A172 (cell line): ENCODE measurements at places on chromosomes 13 and 19. TPM values are rescaled to one million over a fixed set of nuclear protein-coding genes. Genes with fewer than 3 reads are reported as not detected.

USE1 gene
- 16.1 and 21.2 TPM in 2 replicates for total RNA-seq

MUC16 gene
- 0.02 TPM in 1 of 2 replicates, not detected in the other for total RNA-seq

ZNF473 gene
- 17.8 and 21.0 TPM in 2 replicates for total RNA-seq

FCHO1 gene
- total RNA-seq = 0.67 and 2.1 TPM in 2 replicates

- DNase-seq = no peak
Measured at GRCh38 chr19:53552001-53552721, 14.2 kb downstream of the ZNF331 start.

DNA sequence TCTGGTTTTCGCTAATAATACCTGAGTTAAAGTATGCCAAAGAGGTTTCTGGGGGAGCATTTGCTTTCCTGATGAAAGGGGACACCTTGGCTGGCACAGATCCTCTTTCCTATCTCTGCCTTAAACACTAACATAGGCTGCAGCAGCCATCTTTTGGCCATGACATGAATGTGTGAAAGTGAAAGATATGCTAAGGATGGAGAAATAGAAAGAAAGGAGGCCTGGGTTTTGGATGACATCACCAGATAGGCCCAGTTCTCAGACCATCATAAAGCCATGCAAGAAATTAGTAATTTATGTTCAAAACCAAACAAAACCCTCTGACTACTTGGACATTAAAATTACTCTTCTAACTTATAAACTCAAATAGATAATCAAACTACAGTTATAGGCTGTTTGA is 279.7 kb downstream of the COG6 start:
- DNase-seq = no peak

ZNF180 gene
- 12.3 and 15.6 TPM in 2 replicates for total RNA-seq

DNA sequence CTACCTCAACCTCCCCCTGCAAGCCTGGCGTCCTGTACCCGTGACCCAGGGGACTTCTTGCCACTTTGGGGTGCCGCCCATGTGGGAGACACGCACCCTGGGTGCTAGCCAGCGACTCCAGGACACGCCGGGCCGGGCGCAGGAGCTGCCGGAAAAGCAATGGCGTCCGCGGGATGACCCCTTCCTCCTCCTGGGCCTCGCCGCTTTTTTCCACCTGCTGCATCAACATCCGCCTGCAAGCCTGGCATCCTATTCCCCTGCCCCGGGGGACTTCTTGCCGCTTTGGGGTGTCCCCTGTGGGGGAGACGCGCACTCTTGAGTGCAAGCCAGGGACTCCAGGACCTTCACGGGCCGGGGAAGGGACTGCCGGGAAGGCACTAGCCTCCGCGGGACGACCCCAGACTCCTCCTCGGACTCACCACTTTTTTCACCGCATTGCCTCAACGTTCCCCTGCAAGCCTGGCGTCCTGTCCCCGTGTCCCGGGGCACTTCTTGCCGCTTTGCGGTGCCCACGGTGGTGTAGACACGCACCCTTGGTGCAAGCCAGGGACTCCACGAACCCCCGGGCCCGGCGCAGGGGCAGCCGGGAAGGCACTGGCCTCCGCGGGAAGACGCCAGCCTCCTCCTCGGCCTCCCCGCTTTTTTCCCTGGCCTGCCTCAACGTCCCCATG is 237.8 kb downstream of the TUBA3C start:
- no peak for DNase-seq

- peak; percentile 95 for DNase-seq
Measured at GRCh38 chr13:31982540-31982939, 49.0 kb upstream of the FRY start.

SIRT6 gene
- 32.6 and 35.5 TPM in 2 replicates for total RNA-seq

- no peak for DNase-seq
Measured at GRCh38 chr13:111913761-111914140, 153.2 kb upstream of the SOX1 start.

DNA sequence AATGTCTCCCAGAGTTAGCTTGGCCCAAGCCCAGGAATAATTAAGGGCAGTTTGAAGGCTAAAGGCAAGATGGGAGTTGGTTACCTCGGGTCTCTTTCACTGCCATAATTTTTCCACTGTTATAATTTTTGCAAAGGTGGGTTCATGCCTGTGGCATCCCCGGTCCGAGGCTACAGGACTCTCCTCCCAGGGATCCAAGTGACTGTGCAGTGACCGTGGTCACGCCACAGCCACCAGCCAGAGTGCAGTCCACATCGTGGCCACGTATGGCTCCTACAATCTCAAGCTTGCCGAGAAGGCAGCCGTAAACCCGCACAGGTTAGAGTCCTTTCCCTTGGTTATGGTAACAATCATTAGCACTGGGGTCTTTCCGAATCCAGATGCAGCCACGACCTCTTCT is 36.8 kb downstream of the C13orf46 start:
- no peak for DNase-seq

ZNF382 gene
- total RNA-seq = 5.1 and 10.0 TPM in 2 replicates

CYP4F3 gene
- total RNA-seq = 1.4 and 3.3 TPM in 2 replicates

GRCh38 chr13:51222037-51222685 is at the start of gene FAM124A:
Gene FAM124A (plus strand): TSS chr13:51222398. CDS start chr13:51222502, 104 bp downstream.
- DNase-seq = no peak

- DNase-seq = no peak
Measured at GRCh38 chr19:51293571-51294210, 17.8 kb upstream of the IGLON5 start.

ZIK1 gene
- total RNA-seq = not detected in 2 replicates

ZNF470 gene
- 0.67 and 0.98 TPM in 2 replicates for total RNA-seq

GRCh38 chr13:28271056-28271840 is 132.9 kb downstream of the PAN3 start:
- no peak for DNase-seq

DNA sequence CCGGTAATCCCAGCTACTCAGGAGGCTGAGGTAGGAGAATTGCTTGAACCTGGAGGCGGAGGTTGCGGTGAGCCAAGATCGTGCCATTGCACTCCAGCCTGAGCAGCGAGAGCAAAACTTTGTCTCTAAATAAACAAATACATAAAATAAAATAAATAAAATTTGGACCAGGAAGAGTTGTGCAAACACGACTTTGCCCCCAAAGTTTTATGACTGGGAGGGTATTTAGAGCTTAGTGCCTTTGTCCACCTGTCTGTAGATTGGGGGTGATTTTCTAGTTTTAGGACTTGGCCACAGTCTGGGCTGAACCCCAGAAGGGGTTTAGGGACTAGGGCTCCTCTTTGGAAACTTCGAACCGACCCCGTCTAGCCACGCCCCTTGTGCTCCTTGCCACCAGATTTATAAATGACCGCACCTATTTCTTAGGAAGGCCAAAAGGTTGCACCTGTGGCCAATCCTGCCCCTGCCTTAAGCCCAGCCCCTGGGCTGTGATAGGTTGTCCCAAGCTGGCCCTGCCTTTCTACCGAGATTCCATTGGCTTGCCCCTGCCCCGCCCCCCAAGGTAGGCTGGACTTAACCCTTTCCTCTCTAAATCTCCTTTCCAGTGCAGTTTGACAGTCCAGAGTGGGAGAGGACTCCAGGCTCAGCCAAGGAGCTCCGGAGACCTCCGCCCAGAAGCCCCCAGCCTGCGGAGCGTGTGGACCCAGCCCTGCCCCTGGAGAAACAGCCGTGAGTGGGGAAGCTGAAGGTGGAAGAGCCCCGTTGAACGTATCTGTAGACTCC is 5.3 kb downstream of the SHD start:
- peak; percentile 34 for DNase-seq

GRCh38 chr13:33153421-33154404 is 131.8 kb downstream of the STARD13 start:
- DNase-seq = no peak

DNA sequence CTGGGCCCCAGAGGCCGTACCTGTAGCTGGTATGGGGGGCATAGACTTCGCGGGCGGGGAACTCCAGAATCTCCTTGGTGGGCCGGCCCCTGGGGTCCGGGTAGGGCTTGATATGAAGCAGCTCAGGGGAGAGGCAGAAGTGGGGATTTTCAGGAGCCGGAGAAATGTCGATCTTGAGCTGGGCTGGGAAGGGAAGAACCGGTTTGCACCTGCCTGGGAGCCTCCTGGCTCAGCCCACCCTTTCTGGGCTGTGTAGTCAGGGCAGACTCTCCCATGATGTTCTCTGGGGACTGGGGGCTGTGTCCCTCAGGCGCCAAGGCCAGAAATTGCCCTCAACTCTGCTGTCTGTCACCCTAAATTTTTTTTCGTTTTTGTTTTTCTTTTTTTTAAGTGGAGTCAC is 2.6 kb downstream of the ANGPTL8 start:
- no peak for DNase-seq

MAST1 gene
- 1.3 and 3.2 TPM in 2 replicates for total RNA-seq

- no peak for DNase-seq
Measured at GRCh38 chr19:12665281-12665573, 1.3 kb downstream of the MAN2B1 start.

DNA sequence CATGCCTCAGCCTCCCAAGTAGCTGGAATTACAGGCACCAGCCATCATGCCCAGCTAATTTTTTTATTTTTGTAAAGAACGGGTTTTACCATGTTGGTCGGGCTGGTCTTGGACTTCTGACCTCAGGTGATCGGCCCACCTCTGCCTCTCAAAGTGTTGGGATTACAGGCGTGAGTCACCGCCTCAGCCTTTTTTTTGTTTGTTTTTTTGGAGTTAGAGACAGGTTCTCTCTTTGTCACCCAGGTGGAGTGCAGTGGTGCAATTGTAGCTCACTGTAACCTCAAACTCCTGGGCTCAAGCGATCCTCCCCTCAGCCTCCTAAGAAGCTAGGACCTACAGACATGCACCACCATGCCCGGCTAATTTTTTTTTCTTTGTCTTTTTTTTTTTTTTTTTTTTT is 15.6 kb upstream of the NOTCH3 start:
- DNase-seq = no peak

DNA sequence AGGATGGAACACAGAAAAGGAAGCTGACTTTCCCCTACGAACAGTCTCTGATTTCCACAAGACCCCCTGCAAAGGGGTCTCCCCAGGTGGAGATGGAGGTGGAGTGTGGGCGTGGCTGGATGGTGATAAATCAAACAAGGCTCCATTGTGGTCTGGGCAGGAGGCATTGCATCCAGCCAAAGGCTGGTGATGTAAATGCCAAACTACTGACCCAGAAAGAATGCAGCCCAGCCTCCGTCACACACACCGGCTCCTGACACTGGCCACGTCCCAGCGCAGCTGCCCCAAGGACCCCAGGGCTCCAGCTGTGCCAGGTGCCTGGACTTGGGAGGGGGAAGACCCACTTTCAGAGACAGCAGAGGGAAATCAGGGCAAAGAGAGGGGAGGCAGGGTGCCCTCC is 6.3 kb downstream of the SLC7A1 start:
- peak; percentile 83 for DNase-seq

- DNase-seq = no peak
Measured at GRCh38 chr19:47691782-47692181, 21.4 kb upstream of the EHD2 start.

FCER2 gene
- total RNA-seq = not detected in 2 replicates

GRCh38 chr19:34306213-34306661 is 51.9 kb downstream of the GARRE1 start:
- DNase-seq = no peak

GRCh38 chr19:16585808-16586476 is 13.7 kb upstream of the SLC35E1 start:
- DNase-seq = peak; percentile 35

DNA sequence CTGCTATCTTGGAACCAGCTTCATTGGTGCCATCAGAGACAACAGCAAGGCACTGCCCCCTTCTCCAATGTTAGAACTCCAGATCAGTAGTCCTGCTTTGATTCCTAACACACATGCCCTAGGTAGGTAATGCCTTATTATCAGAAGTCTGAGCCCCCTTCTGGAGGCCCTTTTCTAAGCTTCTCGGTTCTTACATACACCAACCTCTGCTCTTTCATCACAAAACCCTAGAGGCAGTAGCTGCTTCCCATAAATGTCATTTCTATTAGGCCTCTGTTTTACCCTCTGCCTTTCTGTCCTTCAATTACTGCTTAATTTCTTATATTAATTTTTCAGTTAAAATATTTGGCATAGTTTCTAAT is 65.3 kb upstream of the KLHL1 start:
- DNase-seq = no peak

DNA sequence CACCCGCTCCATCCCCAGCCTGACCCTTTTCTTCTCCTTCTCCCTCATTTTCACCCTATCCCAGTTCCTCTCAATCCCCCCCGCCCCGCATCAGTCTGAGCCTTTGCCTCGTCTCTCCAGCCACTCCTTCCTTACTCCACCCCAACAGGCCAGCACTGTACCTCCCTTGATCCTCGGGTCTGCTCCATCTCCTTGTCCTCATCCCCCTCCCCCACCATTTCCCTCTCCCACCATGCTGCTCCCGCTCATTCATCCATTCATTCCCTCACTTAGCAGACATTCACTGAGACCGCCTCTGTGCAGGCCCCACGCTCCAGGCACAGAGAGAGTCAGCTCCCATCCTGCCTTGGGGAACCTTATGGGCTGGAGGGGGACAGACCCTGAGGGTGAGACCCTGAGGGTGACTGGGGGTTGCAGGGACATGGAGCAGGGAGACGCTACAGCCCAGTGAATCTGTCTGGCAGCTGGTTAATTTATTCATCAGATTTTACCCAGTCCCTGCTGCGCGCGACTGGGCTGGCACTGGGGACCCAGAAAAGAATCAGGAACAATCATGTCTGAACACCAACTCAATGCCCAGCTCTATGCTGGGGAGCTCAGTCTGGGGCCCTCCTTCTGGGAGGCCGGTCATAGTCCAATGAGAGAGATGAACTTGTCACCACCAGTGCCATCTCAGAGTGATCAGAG is 881 bp downstream of the ARHGAP33 start:
- no peak for DNase-seq

DNA sequence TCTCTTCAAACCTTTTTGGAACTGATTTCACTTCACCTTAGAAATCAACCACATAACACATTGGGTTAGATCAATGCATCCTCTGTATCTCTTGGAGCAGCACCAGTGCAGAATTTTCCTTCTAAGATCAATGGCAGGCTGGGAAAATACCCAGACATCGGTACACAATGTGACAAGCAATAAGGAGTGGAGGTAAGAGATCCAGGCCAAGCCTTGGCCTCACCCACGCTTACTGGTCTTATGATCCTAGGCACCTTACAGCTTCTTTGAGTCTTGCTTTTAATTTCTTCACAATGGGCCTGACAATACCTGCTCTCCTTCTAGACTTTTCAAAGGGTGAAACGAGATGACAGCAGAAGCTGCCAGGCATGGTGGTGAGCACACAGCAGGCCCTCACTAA is 232.0 kb downstream of the LACC1 start:
- no peak for DNase-seq

GRCh38 chr19:32748497-32748896 is 28.9 kb downstream of the TDRD12 start:
- DNase-seq = no peak

- DNase-seq = no peak
Measured at GRCh38 chr19:18333680-18334079, 6.7 kb upstream of the PGPEP1 start.

DNA sequence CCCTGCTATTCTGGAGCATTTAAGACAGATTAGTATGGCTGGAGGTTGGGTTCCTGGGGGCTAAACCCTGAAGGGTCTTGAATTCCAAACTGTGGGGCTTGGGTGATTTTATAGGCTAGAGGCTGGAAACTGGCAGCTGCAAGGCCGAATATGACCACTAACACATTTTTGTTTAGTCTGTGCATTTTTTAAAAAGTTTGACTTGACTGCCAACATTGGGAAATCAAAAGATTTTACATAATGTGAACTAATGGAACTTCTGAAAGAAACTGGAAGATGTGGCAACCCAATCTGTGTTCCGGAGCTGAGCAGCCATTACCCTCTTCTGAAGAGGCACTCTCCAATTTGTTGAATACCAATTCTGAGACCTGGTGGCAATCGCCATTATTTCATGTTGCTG is 5.1 kb downstream of the ZNF784 start:
- no peak for DNase-seq

RFPL4A gene
- not detected in 2 replicates for total RNA-seq
